ENCODE measurements at places on chromosomes 4 and X.

DNA sequence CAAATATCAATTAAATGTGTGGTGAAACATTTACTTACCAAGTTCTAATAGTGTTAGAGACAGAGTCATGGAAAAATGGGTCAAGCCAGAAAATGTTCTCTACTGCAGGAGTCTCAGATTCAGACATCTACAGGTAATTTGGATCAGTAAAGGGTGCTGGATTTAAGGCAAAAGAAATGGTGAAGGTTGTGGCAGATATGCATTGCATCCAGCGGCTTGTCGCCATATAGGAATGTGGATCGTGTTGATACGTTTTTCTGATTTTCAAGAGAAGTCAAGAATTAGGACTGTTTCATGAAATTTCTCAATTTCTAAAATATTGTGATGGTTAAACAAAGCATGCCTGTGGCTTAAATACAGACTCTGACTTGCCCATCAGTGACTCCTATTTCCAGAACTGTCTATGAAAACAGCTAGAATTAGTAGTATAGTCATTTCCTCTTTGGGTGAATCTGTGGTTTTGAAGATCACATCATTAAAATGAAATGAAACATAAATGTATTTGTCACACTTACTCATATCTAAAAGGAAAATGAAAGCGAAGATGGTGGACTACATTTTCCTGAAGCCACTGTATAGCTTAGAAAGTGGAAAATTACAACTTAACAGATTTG, 110.1 kb upstream of the VEGFC start:
- DNase-seq = no peak

- DNase-seq = no peak
These were observed 97.8 kb upstream of the ANK2 start for GRCh38 chr4:112951362-112952312.

DNA sequence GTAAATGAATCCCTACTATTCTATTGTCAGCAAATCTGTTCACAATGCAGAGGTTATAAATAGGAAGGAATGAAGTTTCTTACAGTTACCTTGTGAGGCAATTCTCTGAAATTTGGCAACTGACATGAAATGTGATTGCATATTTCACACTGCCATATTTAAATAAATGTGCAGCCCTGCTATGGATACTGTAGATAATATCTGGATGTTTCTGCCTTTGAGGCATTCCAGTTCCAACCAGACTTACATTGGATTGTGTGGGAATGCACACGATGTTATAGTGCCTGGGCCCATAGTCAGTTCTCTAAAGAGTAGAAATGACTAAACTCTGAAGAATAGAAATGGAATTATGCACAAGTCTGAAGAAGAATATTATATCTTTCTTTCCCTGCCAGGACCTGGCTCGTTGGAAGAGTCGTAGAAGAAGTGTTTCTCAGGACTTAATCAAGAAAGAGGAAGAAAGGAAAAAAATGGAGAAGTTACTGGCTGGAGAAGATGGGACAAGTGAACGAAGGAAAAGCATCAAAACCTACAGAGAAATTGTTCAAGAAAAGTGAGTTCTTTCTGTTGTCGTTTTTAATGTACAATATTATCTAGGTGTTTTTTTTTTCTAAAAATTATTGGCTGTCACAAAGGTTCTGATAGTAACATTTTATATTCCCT, 102.7 kb downstream of the PHOX2B start:
- DNase-seq = no peak

DNA sequence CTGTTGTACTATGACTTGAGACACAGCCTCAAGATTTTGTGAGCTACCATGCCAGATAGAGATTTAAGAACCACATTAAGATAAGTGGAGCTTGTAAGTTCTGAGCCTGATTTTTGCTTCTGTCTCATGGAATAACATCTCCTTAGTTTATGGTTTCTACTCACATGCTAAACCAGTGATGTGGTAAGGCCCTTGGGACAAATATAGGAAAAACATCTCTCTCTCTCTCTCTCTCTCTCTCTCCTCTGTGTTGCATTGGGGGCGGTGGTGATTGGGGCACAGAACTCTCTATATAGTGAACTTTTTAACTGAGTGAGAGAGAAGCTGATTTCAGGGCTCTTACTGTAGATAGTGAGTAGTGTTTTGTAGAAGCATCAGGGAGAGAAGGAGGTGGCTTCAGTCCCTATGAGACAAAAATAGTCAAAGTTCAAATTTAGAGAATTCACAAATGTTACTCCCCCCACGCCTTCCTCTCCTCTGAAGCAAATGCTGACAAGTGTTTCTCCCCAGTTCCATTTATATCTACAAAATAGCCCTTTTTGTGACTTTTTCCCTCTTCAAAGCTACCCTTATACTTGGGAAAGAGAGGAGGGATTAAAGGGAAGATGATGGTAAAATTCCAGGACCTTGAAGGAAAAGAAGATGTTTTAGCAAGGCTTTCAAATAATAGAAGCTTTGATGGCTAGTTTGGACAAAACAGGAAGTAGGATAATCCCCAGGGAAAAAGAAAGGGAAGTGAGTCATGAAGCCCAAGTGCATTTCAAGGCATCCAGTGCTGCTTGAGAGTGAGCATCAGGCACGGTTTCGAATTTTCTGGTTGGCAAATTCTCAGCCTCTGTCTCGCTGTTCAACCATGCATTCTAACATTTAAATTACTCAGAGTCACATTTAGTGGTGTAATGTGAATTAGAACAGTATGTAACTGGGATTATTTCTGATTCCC, 134.3 kb upstream of the AP1S2 start:
- peak; percentile 77 for DNase-seq

DNA sequence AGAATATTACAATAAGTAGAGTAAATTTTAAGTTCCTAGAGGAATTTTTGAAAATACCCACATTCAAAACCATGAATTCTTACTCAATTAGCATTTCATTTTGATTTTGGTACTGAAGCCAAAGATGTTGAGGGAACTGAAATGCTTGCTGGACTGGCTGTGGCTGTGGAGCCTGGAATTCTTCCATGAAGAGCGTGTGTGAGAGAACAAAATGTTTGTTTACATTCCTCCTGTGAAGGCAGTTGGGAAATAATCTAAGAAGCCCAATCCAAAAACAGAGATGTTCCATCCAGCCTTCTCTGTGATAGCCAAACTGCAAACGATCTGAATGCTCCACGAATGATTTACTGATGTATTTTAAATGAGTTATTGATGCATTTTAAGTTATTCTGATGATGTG, 3.8 kb upstream of the ADH1B start:
- DNase-seq = no peak

- DNase-seq = no peak
These were observed 60.4 kb downstream of the MMRN1 start for GRCh38 chr4:89954906-89955695.

- DNase-seq = peak; percentile 10
These were observed 470.7 kb downstream of the CCSER1 start for GRCh38 chr4:90597927-90598326.

DNA sequence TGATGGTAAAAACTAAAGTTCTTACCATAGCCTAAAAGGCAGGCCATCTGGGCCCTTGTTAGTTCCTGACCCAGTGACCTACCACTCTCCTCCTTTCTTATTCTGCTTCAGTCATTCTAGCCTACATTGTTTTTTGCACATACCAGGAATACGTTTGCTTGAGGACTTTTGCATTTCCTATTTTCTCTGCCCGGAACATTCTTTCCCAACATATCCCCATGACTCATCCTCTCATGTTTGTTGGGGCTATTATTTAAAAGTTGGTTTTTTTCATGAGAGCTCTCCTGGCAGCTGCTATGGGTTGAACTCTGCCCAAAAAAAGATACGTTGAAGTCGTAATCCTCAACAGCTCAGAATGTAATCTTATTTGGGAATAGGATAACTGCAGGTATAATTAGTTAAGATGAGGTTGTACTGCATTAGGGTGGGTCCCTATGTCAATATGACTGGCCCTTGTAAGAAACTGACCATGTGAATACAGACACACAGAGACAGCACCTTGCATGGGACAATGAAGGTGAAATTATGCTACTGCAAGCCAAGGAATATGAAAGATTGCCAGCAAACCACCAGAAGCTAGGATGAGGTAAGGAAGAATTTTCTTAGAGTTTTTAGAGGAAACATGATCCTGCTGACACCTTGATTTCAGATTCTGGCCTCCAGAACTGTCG, 138.3 kb upstream of the PDHA2 start:
- no peak for DNase-seq

GRCh38 chrX:151754047-151754429, 19.5 kb downstream of the CNGA2 start:
- no peak for DNase-seq

DNA sequence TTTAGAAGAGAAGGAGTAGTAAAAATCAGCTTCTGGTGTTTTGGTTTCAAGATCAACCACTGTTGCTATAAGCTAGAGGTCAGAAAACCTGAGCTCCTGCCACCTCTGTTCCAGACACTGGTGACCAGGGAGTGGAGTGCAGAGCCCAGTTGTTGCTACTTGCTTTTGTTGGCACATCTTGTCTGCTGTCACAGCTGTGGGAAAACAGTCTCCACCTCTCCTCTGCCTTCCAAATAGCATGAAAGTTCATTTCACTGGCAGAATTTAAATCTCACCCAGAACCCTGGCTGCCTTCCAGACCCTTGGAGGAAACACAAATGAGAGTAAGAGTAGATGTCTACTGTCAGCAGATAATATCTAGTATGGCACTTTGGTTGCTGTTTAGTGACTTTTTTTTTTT, 297.5 kb upstream of the KLF3 start:
- no peak for DNase-seq

- DNase-seq = peak; percentile 97
These were observed at the start of gene SCLT1 for GRCh38 chr4:129093191-129093920. Gene SCLT1 (minus strand): TSS chr4:129093539. CDS start chr4:129093103, 436 bp downstream.

DNA sequence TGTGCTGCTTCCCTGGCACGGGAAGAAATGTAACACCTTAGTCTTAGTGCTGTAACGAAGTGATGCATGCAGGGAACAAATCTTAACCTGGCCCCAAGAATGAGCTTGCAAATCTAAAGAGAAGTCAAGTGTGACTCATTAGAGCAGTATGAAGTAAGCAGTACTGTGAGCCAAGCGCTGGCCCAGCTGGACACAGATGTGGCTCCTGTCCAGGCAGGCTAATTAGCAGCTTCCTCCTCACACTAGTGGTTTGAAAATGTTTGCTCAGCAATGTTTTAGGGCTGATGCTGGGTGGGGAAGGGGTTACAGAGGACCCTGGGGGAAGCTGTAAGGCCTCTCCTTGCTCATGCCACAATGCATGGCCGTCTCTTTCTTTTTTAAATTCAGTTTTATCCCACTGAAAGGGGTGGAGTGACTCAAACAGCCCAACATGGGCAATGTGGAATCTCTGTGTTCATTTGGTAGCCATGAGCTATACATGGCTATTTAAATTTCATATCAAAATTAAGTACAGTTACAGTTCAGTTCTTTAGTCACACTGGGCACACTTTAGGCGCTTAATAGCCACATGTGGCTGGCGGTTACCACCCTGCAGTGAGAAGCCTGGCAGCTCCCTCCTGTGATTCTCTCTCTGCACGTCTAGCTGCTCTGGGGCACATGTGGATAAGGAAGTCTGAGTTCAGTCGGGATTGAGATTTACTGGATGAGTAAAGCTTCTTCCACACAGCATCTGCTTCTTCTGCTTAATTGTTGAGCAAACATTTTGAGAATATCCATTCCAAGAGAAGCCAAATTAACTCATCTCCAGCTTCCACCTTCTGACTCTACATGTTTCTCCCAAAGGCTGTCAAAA, 48.8 kb downstream of the MAP7D2 start:
- peak; percentile 45 for DNase-seq

DNA sequence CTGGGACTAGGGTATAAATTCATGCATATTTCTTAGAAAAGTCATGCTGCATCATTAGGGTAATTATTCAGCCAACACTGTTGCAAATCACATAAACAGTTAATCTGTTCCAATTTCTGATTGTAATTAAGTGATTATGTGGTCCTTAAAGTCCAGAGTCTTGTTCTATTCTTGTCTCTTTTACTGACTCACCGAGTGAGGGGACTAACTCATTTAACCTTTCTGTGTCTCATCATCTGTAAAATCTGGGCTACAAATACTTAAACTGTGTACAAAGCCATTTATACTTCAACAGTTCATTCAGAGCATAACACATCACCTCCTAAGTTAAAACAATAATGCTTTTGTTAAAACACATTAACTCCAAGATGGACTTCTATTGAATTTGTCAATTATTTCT, 65.4 kb upstream of the KLHL13 start:
- DNase-seq = no peak

DNA sequence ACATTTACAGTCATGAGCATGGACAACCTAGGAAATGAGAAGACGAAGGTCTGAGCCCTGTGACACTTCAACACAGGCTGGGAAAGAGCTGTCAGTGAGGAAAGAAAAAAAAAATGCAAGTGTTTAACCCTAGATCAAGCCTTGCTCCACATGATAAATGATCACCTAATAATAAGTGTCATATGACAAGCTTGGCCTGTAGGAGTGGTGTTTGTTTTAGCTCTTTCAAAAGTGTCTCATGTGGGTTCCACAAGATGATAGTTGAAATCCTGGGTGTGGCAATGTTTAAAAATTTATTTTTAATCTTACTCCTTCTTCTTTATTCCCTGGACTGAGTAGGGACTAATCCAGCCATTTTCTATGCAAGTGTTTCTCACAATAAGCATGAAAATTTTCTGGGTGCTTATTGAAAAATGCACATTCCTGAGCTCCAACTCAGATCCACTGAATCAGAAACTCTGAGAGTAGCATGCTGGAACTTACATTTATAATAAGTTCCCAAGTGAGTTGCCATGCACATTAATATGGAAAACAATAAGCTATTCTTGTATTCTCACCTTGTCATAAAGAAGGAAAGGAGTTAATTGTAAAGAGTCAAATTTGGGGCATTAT, 138.3 kb downstream of the AREG start:
- no peak for DNase-seq

DNA sequence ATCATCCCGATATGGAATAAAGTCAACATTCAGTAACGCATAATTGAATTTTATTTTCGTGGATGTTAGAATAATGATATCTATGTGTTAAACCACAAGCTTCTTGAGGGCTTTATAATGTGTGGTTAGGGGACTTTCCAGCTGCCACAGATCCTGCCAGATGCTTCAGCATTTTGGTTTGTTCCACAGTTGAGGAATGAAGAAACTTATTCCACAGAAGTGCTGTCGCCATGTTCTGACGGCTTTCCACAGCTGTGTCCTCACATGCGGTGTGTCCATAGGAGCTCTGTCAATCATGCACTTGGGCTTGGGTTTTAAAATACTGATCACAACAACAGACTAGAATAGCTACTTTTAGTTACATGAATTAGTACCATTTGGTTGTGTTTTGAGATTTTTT, 411.9 kb downstream of the TRIML1 start:
- DNase-seq = no peak

DNA sequence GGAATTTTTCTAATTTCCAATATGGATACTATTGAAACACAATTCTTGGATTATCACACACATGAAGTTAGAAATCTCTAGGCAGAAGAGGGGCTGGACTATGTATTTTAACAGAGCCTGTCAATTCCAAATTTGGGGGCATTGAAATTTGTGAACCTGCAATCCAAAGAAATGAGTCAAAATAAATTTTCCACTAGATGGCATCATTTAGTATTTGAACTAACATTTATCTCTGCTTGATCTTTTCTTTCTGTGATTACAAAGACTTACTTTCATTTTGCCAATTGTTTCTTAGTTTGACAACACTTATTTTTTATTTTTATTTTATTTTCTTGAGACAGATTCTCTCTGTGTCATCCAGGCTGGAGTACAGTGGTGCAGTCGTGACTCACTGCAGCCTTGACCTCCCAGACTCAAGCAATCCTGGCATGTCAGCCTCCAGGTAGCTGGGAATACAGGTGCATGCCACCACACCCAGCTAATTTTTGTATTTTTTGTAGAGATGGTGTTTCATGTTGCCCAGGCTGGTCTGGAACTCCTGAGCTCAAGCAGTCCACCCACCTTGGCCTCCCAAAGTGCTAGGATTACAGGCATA, 2.7 kb upstream of the PYURF start:
- DNase-seq = no peak

GRCh38 chr4:54779476-54780148, 121.9 kb downstream of the KIT start:
- DNase-seq = no peak

- no peak for DNase-seq
These were observed 49.2 kb downstream of the FGFRL1 start for GRCh38 chr4:1060621-1061020.
